ENCODE measurements at places on chromosomes 2 and 18.
A peak's percentile ranks its signal among the peaks of the same experiment; 100 is the strongest.

DNA sequence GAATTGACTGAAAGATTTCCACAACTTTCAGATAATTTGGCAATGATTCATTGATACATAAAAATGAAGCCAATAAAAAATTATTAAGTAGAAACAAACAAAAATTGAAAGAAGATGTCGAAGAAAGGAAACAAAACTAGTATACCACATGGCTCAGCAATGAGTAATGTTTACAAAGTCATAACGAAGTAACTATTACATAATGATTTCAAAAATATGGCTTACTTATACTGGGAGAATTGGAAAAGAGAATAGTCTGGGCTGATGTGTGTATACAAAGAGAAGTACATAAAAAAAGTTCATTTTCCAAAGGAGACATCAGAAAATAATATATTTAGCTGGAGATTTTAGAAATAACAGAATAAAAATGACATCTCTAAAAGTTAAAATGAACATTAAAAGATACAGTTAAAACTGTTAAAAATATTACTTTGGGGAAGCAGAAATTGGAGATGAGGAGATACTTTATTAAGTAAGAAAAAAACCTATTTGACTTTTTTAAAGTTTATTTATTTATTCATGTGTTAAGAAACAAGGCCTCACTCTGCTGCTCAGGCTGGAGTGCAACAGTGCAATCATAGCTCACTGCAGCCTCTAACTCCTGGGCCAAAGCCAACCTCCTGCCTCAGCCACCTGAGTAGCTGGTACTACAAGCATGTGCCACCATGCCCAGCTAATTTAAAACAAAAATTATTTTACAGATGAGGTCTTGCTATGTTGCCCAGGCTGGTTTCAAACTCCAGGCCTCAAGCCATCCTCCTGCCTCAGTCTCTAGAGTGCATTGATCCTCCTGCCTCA lies 409.7 kb upstream of the PIK3C3 start:
- no peak for DNase-seq

DNA sequence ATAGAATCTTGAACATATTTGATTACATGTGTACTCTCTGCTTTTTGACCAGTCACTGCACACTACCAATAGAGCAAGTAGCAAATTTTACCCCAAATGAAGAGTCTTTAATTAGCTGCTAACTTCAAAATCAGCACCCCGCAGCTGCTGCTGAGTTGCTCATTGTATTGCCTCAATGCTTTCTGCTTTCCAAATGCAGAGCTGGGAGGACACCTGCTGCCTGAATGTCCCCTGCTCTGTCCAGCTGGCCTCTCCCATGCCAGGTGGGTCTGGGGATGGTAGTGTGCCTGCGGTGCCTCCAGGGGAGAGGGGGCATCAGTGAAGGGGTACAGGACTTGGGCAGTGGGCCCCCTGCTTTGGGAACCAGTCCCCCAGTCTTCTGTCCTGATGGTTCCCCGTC lies 184.8 kb downstream of the PRKCE start:
- DNase-seq, result no peak

GRCh38 chr2:229410264-229410663 lies 139.2 kb upstream of the PID1 start:
- no peak for DNase-seq

GRCh38 chr2:135208016-135208415 lies 155.9 kb downstream of the RAB3GAP1 start:
- DNase-seq, result no peak

DNA sequence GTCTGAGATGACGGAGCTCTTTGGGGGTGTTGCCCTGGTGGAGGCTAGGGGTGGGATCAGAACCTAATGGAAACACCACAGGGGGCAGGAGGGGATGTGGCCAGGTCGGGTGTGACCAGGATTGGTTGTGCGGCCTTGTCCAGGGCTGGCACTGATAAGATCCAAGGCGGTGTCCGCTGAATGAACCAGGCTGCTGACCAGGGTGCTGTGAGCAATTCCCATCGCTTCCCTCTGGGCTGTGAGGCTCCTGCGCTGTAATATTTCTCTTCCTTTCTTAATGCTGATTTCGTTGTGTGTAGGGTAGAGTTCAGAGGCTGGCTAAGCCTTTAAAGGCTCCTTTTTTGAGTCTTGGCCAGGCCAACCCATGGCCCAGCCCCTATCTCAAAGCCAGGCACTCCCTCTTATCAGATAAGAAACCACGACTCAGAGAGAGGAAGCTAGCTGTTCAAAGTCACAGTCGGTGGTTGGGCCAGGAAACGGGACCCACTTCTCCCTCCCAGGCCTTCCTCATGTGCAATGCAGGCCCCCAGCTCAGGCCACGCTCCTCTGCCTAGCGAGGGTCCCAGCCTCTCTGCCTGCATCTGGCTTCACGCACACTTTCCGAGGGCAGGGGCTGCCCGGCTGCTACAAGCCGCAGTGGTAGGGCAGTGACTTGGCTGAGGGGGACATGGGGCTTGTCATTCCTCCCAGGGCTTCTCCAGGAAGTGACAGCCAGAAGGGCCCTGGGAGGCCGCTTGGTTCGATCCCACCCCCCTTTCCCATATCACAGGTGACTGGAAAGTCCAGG lies 26.0 kb upstream of the FOSL2 start:
- peak; percentile 70 for DNase-seq

- DNase-seq, result no peak
These were observed 77.8 kb downstream of the COL6A3 start for GRCh38 chr2:237336131-237336530.

- DNase-seq, result no peak
These were observed 15.5 kb downstream of the SLC25A12 start for GRCh38 chr2:171878481-171878993.
